Esophagus squamous epithelium (tissue), 5 donors: ENCODE measurements at places on chromosomes 11 and 22.

DNA sequence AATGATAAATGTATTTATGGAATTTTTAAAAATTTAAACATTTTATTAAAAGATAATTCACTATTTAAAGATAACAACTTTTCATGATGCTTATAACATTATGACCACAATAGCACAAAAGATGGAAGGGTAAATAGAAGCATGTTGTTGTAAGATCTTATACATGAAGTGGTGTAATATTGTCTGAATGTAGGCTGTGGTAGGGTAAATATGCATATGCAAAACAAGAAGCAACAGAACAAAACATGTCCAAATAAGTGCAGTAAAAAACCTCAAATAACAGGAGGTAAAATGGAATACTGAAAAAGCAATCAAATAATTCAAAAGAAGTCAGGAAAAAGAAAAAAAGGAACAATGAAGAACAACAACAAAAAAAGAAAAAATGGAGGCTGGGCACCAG lies 56.0 kb downstream of the ADM start:
- DNase-seq, result no peak

GRCh38 chr22:23137905-23138561 lies 3.8 kb downstream of the RSPH14 start:
- DNase-seq, result no peak

DNA sequence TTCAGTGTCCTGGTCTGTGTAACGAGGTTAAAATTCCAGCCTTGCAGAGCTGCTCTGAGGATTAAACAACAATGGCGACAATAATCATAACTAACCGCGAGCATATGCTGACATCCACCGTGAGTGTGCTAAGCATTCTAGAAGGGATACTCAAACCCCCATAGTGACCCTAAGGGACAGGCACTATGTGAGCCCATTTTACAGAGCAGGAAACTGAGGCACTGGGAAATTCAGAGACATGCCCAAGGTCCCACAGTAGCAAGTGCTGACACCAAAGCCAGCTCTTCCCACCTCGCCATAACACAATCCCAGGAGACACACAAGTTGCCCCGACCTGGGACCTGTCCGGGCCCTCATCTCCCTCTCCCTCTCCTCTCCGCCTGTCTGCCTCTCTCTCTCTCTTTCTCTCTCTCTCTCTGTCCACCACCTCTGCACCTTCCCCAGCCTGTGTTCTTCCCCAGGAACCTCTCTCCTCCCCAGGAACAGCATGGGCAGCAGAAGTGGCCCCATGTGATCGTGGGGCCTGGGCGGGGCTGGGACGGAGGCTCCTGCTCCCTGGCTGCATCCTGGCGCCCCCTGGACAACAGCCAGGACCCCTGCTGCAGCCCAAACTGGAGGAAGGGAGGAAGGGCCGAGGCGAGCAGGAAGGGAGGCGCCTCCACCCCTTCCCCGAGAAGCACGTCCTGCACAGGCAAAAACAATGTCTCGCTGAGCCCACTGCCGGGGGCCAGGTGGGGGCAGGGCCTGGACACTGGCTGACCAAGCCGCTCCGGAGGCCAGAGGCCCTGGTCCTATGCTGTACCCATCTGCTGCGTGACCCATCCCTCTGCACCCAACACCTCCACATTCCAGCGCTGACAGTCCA lies 14.8 kb upstream of the MFNG start:
- no peak for DNase-seq

- DNase-seq, result no peak
Measured at GRCh38 chr11:34252015-34252414, 105.8 kb downstream of the ABTB2 start.

GRCh38 chr11:11931461-11932055 lies 76.9 kb downstream of the DKK3 start:
- no peak for DNase-seq

- no peak for DNase-seq
Measured at GRCh38 chr11:57566905-57567514, 462 bp downstream of the UBE2L6 start.

- no peak for DNase-seq
Measured at GRCh38 chr11:43935424-43935979, 6.9 kb upstream of the C11orf96 start.

- no peak for DNase-seq
Measured at GRCh38 chr11:109037856-109038780, 373.2 kb downstream of the DDX10 start.

DNA sequence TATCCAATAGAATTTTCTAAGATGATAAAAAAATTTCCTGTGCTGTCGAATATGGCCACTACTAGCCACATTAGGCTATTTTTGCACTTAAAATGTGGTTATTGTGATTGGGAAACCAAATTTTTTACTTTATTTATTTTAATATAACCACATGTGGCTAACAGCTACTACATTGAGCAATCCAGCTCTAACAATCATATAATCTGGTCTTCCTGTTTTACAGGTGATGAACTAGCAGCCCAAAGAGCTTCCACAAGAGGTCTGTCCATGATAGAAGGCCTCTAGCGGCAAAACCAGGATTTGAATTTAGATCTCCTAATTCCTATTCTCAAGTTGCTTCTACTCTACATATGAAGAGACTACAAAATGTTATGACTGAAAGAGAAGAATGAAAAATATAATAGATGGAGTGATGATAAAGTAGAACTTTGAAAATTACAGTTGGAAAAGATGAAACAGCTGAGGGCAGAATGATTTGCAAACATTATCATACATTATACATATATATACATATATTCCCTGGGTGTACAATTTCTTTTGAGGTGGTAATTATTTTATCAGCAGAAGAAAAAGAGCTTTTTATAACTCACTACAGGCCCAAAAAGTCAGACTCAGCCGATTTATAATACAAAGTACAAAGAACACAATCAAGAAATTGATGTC lies 363.5 kb upstream of the PITPNB start:
- DNase-seq, result no peak

GRCh38 chr11:5267033-5267563 lies 2.6 kb downstream of the HBE1 start:
- DNase-seq, result no peak

GRCh38 chr11:10899121-10899830 lies 41.4 kb upstream of the ZBED5 start:
- DNase-seq, result no peak

DNA sequence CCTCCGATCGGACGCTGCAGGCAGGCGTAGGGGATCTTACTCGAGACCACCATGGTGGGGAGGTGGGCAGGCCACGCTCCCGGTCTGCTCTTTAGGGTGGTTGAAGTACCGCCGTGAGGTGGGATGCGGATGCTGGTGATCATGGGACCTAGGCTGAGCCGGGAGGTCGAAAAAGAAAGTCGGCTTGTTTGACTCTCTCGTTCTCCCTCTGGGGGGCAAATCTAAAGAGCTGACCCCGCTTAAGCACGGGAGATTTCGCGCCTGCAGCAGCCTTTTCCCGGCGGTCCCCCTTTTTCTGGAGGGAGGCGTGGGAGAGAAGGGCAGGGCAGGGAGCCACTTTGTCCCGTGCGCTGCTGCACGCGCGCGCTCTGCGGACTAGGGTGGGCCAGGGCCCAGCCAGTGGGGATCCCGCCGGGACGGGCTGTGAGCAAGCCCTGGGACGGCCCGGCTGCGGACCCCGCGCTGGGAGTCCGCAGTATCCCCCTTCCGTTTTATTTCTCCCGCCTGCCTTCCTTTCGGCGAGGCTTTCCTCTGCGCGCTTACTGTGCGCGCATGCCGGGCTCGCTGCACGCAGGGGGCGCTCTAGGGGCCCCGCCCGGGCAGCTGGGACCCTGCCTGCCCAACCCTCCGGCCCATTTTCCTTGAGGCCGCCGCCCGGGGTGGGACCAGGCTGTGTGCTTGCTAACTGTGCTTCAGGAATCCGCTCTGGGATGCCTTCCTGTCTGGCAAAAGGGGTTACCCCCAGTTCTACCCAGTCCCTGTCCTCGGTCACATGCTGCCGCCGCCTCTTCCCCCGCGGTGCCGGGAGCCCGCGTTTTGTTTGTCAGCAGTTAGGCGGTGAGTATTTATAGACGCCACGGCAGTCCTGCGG lies 81.0 kb downstream of the PRR5L start:
- no peak for DNase-seq

DNA sequence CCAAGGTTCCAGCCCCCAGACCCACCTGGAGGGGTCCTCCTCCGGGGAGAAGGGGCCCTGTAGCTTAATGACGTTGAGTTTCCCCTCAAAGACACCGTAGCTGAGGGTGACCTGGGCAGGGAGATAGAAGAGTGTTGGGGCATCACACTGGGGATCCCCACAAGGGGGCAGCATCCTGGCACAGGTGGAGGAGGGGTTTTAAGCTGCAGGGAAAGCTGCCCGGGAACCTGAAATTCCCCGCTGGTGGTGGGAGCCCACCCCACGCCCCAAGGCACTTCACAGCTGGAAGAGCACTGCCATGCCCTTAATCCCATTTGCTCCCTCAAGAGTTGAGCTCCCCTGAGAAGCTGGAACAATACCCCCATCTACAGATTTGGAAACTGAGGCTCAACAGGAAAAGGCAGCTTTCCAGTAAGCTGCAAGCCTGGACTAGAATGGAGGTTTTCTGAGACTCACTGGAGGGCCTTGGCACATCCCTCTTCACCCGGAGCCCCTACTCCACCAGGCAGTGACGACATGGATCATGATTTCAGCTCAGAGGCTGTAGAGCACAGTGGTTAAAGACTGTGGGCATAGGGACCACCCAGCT lies 13.7 kb downstream of the MFNG start:
- no peak for DNase-seq

DNA sequence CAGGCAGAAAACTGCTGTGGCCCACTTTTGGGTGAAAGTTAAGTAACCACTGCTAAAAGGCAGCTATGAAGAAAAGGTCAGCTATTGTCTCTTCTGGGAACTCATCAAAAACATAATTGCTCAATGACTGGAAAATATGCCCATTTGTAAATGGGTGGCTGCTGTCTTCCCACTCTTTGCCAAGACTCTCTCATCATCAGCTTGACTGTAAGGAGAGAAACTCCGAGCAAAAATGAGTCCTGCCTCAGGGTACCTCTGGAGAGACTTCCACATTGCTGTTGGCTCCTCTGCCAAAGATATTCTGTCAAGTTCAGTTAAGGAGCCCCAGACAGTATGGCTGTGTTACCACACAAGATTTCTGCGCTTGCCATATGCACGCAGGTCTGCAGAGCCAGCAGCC lies 138.7 kb downstream of the BBOX1 start:
- DNase-seq, result no peak

DNA sequence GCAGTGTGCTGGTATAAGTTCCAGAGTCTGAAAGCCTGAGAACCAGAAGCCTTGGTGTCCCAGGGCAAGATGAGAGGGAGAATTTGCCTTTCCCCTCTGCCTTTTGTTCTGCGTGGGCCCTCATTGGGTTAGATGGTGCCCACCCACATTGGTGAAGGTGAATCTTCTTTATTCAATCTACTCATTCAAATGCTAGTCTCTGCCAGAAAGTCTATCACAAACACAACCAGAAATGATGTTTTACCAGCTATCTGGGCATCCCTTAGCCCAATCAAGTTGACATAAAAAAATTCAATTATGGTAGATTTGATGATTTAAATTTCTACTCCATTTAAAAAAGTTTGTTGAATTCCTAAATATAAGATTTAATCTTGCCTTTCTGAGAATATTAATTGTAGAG lies 22.2 kb downstream of the CSTPP1 start:
- DNase-seq, result no peak

DNA sequence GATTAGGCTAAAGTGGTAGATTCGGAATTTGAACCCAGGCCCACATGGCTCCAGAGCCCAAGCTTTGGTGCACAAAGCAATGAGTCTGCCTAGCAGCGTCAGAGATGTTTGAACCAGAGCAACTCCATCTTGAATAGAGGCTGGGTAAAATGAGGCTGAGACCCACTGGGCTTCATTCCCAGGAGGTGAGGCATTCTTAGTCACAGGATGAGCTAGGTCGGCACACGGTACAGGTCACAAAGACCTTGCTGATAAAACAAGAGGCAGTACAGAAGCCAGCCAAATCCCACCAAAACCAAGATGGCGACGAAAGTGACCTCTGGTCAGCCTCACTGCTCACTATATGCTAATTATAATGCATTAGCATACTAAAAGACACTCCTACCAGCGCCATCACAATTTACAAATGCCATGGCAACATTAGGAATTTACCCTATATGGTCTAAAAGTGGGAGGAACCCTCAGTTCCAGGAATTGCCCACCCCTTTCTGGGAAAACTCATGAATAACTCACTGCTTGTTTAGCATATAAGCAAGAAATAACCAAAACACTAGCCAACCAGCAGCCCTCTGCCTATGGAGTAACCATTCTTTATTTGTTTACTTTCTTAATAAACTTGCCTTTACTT lies 40.3 kb upstream of the DAGLA start:
- DNase-seq, result no peak

DNA sequence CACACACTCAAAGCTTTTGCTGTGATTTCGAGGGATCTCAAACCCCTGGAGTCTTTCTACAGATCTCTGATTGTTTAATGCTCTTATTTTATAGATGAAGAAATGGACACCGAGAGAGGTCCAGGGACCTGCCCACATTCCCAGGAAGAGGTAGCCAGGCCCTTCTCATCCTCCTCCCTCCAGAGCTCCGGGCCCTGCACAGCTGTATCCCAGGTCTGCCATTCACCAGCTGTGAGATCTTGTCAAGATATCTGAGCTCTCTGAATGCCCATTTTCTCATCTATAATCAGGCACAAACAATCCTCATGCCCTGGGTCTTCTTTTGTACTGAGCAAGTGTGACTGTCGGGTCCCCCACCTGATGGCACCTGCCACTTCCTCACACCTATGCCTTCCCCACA lies 98.2 kb upstream of the ALX4 start:
- DNase-seq, result no peak

- DNase-seq, result no peak
Measured at GRCh38 chr22:45997077-45997776, 20.3 kb upstream of the WNT7B start.

GRCh38 chr11:107598225-107599139 lies 7.5 kb downstream of the ELMOD1 start:
- no peak for DNase-seq

- DNase-seq, result no peak
Measured at GRCh38 chr11:17771841-17772401, 37.3 kb downstream of the KCNC1 start.

- DNase-seq, result no peak
Measured at GRCh38 chr11:21675049-21675616, 517.8 kb upstream of the ANO5 start.

DNA sequence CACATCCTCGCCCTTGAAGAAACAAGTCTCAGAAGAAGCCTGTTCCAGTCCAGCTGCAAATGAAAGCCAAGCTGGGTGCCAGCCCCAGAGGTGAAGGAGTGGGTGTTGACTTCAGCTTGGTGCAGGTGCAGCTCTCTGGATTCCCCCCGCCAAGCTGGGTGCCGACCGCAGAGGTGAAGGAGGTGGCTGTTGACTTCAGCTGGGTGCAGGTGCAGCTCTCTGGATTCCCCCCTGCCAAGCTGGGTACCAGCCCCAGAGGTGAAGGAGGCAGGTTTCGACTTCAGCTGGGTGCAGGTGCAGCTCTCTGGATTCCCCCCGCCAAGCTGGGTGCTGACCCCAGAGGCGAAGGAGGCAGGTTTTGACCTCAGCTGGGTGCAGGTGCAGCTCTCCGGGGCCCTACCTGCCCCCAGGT lies 1234.0 kb downstream of the TBC1D22A start:
- no peak for DNase-seq

DNA sequence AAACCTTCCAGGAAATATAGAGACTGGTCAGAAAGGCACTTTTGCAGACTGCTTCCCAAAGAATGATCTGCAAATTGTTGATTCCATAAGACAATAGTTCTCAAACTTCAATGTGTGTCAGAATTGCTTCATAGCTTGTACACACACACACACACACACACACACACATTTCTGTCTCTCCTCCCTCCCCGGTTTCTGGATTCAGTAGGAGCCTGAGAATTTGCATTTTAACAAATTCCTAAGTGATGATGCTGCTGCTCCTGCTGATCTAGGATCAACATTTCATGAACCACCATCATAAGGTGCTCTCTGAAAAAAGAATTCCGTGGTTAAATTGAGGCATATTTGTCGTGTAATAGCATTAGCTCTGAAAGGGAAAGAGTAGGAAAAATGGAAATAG lies 35.3 kb upstream of the FZD4 start:
- no peak for DNase-seq
